ENCODE measurements at places on chromosomes 5 and 9. TPM values are rescaled to one million over a fixed set of nuclear protein-coding genes. Genes with fewer than 3 reads are reported as not detected.

RPL37 gene
- 601 TPM for total RNA-seq

FBN2 gene
- total RNA-seq, result 23.5 TPM

GLRA1 gene
- total RNA-seq, result not detected

C7 gene
- 272 TPM for total RNA-seq

CCNI2 gene
- 0.08 TPM for total RNA-seq

DNA sequence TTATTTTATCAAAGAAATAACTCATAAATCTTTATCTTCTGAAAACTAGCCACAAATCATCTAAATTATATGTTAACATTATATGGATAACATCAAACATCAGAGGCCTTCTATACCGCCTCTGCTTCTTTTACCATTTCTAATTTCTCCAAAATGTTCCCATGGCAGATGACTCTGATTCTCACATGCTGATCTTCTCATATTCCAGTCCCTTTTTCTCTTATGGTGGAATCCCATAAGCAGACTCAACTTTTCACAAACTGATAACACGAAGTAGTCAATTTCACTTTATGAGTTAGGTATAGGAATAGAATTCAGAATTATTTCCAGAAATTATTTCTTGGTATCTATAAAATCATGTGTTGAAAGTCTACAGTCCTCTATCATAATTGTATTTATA, 212.3 kb downstream of the ENC1 start:
- DNase-seq, result no peak

GRCh38 chr9:97840521-97840920, 12.5 kb upstream of the FOXE1 start:
- DNase-seq, result no peak

- no peak for DNase-seq
Measured at GRCh38 chr5:105134328-105134727, 1571.7 kb upstream of the NUDT12 start.

DNA sequence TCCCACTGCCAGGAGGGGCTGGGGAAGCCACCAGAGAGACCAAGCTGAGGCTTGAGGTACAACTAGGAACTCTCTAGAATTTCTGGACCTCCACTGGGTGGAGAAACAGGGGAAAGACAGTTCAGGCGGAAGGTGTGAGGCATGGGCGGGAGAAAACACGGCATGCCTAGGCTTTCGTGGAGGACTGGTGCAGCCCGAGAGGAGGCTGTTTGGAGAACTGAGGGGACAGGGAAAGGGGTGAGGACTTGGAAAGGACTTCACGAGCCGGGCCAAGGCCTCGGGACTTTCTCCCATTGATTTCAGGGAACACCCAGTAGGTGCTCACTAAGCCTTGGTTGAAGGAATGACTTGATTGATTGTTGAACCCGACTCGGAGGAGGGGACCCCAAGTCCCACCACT, 9.5 kb upstream of the ADGRD2 start:
- DNase-seq, result no peak

DNA sequence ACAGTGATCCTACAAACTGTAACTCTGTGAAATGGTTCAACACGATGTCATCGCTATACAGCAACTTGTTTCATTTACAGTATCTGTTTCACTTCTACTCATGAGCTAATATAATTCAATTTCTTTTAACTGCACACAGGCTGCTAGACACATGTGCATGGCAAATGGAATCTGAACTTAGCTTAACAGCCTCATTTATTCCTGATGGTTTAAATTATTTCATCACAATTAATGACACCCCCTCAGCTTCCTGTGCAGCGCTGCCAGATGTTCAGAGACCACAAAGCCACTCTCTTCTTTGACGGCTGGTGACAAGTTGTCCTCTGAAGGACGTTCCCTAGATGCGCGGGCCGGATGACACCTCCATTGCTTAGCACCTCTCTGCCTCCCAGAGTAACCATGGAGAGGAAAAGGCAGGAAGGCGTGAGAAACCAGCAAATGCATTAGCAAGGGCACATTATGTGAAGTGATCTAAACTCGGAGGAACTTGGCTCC, 191.1 kb downstream of the BNC2 start:
- DNase-seq, result no peak

- peak; percentile 84 for DNase-seq
Measured at GRCh38 chr9:110895147-110895905, 142.9 kb downstream of the LPAR1 start.

Measured in Right ventricle myocardium superior (tissue), 1 donor.